Natural killer cell (primary cell): ENCODE measurements at places on chromosomes 2 and 18. TPM values are rescaled to one million over a fixed set of nuclear protein-coding genes. Genes with fewer than 3 reads are reported as not detected.

EIF2B4 gene
- 35.0 TPM for total RNA-seq

KYNU gene
- 3.3 TPM for total RNA-seq

ATP6V1C2 gene
- not detected for total RNA-seq

ZNF385B gene
- total RNA-seq: not detected

CTAGE1 gene
- not detected for total RNA-seq

GPR45 gene
- not detected for total RNA-seq
